Suppressor macrophage (primary cell): ENCODE measurements at places on chromosomes 16 and 17.

GRCh38 chr17:80465327-80465974 lies 11.0 kb downstream of the NPTX1 start:
- DNase-seq, result no peak

DNA sequence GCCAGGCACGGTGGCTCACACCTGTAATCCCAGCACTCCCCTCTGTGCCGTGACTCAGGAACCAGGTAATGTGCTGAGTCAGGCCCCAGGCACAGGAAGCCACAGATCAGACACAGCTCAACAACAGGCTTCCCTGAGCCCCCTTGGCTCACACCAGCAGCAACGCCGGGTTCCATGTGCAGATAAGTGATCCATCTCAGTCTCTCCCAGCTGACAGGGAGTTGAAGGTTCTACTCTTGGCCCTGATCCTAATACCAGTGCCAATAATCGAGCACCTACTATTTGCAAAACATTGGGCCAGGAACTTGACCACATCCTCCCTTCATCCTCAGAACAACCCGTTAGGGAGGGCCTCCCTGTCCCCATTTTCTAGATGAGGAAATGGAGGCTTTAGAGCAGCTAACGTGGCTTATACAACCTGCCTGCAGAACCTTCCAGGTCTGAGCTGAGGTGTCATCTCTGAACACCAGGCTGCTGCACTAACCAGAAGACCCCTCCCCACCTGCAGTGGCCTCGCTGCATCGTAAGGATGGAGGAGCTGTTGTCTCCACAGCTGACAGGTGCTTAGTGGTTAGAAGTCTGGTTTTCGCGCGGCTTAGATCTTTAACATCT lies 64.8 kb upstream of the AMZ2 start:
- no peak for DNase-seq

GRCh38 chr16:84892097-84892496 lies 72.3 kb downstream of the CRISPLD2 start:
- no peak for DNase-seq

- no peak for DNase-seq
These were observed 6.2 kb downstream of the TMC6 start for GRCh38 chr17:78122216-78122930.

DNA sequence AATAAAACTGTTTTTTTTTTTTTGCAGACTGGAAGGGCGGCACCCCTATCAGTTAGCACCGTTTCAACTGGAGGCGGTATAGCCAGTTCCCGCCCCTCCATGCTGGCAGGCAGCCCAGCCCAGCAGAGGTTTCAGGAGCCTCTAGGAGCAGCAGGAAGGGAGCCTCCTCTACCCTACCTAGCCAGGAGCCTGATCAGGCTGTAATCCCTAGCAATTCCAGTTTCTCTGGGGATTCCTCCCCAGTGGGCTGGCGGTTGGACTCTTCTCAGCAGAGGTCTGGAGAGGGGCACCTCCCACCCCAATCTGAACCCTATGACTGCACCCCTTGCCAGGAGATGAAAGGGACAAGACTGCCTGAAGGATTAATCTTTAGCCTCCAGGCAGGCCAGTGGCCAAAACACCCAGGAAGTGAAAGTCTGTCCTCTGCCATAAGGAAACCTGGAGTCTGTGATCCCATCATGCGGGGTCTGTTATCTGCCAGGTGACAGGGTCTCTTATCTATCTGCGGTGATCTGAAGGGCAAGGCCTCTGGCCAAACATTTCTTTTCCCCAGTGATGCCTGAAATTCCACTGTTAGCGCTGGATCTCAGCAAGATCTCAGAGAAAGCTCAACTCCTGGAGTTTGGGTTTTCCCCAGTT lies 4.9 kb upstream of the CDH1 start:
- no peak for DNase-seq

DNA sequence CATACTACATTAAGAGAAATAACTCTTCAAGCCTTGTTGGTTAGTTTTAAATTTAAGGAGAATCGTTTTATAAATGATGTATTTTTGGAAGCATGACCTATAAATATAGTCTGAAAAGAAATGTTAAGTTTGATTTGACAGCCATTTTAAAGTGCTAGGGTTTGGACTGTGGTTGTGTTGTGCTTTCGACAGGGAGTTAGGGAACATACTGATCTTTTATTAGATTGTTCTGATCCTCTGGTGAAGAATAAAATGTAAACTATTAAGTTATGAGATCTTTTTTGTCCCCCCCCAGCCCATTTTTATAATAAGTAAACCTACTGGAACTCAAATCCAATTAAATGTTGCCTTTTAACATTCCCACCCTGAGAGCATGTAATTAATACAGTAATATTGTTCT lies 12.0 kb downstream of the TAF15 start:
- DNase-seq, result no peak

DNA sequence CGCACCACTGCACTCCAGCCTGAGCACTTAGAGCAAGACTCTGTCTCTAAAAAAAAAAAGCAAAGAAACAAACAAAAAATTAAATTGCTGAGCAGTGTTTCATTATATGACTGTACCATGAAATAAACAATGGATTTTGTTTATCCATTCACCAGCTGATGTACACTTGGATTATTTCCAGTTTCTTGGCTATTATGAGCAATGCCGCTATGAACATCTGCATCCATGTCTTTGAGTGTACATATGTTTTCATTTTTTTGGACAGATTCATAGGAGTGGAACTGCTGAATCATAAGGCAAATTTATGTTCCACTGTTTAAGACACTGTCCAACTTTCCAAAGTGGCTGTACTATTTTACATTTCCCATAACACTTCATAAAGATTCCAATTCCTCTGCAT lies 8.0 kb downstream of the RNF157 start:
- DNase-seq, result no peak

DNA sequence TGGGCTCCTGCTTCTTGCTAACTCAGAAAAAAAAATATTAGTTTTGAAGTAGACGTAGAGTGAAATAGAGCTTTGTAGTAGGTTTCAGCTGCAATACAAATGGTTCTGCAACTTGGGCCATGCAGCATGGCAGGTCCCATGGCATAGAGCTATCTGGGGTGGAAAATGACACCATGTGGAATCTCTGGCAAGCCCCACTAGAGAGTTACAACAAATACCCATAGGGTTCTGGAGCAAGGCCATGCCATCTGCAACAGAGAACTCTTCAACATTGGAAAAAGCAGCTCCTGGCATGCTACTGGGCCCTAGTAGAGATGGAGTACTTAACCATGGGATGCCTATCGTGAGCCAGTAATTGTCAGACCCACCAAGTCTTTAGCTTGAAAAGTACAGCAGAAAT lies 25.3 kb upstream of the RBBP6 start:
- DNase-seq, result no peak

DNA sequence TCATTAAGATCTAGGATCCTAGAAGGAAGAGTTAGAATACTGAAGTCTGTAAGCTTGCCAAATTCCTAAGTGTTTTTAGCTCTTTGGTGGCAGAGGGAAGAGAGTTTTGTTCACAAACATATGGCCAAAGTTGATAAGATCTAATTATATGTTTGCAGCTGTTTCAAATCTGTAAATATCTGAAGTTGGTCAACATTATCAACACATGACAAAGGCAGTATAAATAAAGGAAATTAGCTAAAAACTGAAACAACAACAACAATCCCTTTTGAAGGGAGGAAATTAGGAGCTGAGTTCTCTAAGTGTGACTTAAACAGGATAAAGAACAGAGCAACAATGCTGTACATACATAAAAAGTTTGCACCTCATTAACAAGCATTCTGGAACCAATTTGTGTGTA lies 208.7 kb downstream of the KCNJ2 start:
- no peak for DNase-seq

- no peak for DNase-seq
These were observed 48.7 kb upstream of the FOXJ1 start for GRCh38 chr17:76189741-76190140.

GRCh38 chr17:82858376-82859126 lies 18.7 kb upstream of the ZNF750 start:
- DNase-seq, result no peak

- no peak for DNase-seq
These were observed 31.8 kb upstream of the AXIN2 start for GRCh38 chr17:65593092-65593854.

DNA sequence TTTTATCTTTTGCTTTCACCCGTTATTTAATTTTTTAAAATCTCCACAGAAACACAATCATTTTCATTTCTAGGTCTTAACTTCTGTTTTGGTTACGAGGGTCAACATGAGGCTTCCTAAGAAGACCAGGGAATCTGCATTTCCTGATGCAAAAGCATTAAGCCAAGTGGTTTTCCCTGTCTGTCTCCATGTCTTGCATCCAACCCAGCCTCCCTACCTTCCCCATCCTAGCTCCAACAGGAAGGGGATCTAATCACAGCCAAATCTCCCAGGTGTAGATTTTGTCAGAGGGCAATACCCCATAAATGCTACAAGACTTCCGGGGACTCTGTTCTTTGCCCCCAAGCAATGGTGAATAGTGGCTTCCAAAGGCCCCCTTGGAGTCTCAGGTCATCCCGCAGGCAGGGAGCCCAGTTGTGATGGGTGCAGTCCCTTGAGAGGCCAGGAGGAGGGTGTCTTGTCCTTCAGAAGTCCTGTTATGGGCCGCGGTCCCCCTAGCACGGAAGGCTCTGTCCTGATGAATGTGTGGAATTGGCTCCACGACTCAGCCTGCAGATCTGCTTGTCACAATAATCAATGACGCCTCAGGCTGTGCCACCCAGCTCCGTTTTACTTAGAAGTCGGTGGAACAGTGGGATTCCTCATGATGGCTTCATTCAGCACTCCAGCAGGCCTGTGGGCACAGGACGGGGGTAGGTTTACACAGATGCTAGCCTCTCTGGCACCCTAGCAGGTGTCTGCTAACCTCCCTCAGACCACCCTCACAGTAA lies 141.1 kb downstream of the RGS9 start:
- peak; percentile 25 for DNase-seq

DNA sequence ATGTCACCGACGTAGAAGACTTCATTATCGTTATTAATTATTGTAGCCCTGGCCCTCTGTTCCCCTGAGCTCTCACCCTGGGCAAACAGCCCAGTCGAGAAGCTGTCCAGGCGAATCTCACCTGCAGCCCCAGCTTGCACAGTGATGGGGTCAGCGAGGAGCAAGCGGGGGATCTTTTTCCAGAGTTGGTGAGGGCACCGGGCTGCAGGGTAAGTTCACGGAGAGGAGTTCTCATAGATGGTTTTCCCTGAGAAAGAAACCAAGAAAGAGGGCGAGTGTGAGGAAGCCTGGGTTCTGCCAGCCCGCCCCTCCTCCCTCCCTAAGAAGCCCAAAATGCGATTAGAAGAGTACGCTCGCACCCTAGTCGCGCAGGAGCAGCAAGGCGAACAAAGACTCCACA lies 436 bp downstream of the SPAG5 start:
- no peak for DNase-seq

- DNase-seq, result no peak
These were observed 173.1 kb downstream of the PARN start for GRCh38 chr16:14456793-14457481.

- DNase-seq, result no peak
These were observed 8.4 kb downstream of the LRRC3C start for GRCh38 chr17:39935909-39936308.

DNA sequence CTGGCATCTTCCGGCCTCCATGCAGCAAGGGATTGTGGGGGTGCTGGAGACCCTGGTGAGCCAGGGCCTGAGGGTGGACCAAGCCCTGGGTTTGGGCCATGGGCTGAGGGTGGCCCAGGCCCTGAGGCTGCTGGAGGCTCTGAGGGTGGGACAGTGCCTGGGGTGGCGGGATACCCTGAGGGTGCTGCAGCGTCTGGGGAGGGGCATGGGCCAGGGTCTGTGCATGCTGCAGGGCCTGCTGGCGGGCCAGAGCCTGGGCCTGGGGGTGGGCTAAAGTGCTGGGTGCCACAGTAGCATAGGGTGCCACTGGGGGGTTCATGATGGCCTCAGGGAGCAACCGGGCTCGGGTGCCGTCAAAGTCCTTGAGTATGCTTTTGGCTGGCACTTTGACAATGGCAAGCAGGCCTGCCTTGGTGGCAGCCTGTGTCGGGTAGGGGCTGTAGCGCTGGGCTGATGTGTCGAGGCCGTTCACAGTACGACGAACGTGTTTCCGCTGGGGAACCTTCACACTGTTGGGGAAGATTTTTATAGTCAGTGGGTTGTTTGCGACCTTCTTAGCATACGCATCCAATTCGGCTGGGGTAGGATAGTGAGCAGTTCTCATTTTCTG lies 15.6 kb downstream of the TRAF4 start:
- no peak for DNase-seq

GRCh38 chr17:45107293-45108010 lies 24.9 kb downstream of the PLCD3 start:
- DNase-seq, result no peak

DNA sequence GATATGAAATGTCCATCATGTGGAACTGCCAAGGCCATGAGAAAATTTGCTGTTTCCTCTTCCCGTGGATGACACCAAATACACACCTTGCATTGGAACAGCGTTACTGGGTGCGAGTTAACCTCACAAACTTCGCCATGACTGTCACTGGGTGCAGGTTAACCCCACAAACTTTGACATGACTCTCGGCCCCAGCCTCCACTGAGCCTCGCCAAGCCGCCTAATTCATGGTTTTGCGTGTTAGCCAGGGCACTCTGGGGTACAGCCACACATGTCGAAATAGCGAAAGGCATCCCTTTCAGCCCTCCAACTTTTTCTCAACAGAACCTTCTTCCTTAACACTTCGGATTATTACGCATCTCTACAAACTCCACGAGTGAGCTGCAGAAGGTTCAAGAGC lies 10.6 kb upstream of the KCTD5 start:
- DNase-seq, result no peak

DNA sequence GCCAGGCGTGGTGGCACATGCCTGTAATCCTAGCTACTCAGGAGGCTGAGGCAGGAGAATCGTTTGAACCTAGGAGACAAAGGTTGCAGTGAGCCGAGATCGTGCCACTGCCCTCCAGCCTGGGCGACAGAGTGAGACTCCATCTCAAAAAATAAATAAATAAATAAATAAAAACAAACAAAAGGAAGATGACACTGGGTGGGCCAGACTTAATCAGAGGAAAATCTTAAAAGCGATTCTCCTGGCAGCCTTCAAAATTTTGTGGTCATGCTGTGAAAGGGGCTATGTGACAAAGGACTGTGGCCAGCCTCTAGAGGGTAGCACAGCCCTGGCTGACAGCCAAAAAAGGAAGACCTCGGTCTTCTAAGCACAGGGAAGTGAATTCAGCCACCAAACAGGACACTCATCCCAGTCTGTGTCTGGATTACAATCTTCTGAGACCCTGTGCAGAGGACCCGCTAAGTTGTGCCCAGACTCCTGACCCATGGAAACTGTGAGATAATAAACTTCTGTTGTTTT lies 391.1 kb downstream of the CNTNAP4 start:
- DNase-seq, result peak; percentile 5

DNA sequence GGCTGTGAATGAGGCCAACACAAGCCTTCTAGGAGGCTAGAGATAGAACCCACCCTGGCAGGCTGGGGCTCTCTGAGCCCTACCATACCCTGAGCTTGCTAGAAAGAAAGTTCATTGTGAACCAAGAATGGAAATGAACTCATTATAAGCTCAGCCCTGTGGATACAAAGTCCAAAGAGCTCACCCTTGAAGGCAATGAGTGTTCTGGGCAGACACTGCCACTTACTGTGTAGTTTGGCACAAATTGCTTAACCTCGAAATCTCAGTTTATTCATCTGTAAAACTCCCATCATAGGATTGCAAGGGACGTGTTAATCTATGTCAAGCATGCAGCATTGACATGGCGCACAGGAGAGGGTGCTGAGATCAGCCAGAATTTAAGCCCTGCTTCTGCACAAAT lies 5.5 kb downstream of the KDM8 start:
- no peak for DNase-seq
